ENCODE measurements at places on chromosomes 5 and 9.

DNA sequence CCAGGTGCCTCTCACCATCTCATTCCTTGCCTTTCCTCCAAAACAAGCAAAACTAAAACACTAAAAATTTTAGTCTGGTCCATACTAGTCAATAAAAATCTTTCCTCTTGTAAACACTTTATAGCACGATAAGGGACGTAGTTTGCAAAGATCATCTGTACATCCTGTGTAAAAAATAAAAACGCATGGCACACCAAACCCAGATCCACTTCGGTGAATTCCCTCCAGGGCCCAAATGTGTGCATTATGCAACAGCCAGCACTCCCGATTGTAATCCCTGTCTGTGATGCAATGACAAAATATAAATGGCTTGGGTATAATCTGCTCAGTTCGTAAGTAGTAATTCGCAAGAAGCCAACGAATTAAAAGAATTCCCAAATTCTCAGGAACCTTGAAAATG, 1.4 kb downstream of the FAM169A start:
- DNase-seq: no peak

GRCh38 chr9:116925121-116925520, 238.0 kb downstream of the TRIM32 start:
- DNase-seq: no peak

DNA sequence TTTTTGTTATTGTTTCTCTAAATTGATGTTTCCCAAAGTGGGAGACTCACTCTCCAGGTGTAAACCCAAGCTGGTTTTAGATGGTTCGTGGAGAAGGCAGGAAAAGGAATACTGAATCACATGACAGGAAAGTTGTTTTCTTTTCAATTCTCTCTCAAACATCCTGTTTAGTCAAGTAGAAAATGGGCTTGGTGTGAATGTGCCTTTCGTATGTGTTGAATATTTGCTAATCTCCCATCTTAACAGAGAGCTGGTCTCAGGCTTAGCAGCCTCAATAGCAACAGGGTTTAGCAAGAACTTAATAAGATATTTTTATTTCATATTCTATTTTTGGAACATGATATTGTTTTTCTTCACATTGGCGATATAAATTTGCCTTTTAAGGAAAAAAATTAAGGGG, 119.7 kb downstream of the INSYN2B start:
- DNase-seq: no peak

- DNase-seq: no peak
Observed at GRCh38 chr5:160379511-160379910, 9.1 kb upstream of the C1QTNF2 start.

- DNase-seq: no peak
Observed at GRCh38 chr9:441126-441525, 226.5 kb downstream of the DOCK8 start.

- no peak for DNase-seq
Observed at GRCh38 chr5:157842185-157842584, 16.8 kb downstream of the CLINT1 start.

GRCh38 chr9:3285365-3286161, 240.2 kb downstream of the RFX3 start:
- DNase-seq: no peak

Measured in Karpas-422 (cell line).